ENCODE measurements at places on chromosomes 3 and 15.

- DNase-seq, result no peak
Measured at GRCh38 chr3:170636400-170636973, 50.6 kb upstream of the SLC7A14 start.

DNA sequence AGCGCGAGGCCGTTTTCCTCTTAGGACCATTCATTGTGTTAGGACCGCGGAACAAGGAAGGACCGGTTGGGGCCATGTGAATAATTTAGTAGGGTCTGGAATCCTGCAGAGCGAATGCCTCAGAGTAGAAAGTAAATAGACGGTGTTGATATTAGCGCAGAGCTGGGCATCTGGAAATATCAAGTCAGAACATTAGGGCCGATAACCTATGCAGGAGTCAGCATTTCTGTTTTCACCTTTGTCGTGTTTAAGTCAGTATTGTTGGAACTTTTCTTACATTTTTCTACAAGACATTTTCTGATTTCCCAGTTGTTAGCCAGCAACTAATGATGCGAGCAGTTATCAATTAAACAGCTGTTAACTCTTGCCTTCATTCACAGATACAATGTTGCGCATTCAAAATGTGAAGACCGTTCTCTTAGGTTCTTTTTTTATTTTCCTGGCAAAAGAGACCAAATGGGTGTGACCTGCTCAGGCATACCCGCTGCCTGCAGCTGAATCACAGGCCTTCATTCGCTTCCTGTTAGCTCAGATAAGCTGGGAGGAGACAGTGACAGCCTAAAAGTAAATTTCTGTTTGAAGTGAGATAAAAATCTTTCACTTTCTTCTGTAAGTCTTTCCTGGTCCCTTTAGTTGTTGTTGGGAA is 966 bp upstream of the PKM start:
- DNase-seq, result peak; percentile 52

- DNase-seq, result no peak
Measured at GRCh38 chr3:52396011-52396906, 48.6 kb downstream of the SEMA3G start.

GRCh38 chr15:39456582-39457330 is 124.1 kb upstream of the THBS1 start:
- no peak for DNase-seq

DNA sequence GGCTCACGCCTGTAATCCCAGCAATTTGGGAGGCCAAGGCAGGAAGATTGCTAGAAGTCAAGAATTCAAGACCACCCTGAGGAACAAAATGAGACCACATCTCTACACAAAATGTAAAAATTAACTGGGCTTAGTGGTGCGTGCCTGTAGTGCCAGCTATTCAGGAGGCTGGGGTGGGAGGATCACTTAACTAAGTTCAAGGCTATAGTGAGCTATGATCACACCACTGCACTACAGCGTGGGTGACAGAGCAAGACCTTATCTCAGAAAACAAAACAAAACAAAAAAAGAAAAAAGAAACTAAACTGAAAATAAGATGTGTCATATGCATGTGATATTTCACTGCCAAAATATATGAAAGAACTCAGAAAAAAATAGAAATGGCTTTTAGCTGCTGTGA is 243.3 kb upstream of the CCDC54 start:
- no peak for DNase-seq

DNA sequence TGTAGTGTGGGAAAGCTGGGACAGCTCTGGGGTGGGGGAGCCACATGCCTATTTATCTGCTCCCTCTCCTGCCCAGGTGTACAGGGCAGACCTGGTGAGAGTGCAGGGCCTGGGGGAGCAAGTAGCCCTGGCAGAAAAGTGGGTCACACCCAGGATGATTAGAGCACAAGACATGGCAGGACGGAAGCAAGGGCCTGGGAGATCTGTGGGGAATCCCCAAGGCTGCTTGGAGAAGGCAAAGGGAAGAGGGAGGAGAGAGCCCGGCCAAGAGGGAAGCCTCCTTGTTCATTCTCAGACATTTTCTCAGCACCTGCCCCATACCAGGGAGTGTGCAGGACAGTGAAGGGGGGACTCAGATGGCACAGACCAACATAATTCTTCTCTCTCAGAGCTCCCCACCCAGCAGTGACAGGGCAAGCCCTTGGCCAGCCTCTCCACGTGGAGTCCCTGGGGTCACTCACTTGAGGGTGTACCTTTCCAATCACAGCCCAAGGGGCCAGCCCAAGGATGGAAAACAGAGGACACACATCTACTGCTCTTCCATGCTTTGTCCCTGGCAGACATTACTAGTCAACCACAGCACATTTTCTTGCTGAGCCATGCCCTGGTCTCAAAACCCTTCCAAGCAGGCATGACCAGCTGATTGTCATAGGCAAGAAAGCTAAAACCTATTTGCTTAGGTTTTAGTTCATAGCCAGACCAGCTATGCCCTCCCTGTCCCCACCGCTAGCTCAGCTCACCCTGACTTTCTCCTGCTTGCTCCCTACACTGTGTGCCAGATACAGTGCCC is 4.9 kb upstream of the DUSP7 start:
- no peak for DNase-seq

DNA sequence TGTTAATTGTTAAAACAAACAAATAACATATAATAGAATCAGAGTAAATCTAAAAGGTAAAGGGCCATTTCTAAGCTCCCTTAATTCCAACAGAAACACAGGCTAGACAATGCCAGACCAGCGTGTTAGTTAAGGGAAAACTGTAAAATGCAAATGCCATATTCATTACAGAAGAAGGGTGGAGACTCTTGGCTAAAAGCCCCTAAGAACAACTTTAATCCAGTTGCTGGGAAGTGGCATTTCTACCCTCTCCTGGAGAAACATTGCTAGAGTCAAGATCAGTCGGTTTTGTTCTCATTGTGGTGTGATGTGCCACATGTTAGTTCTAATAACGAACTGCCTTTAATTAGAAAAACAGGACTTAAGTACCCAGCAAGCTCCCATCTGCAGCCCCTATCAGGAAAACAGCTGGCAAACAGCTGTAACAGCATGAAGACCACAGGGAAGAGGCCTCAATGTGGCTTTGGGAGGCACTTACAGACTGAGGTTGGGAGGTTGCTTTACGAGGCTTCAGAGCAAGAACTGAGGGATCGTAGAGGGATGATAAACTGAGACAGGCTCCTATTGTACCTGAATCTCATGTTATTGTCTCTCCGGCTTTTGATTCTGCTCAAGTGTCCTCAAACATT is 1134.8 kb downstream of the ROBO1 start:
- no peak for DNase-seq

DNA sequence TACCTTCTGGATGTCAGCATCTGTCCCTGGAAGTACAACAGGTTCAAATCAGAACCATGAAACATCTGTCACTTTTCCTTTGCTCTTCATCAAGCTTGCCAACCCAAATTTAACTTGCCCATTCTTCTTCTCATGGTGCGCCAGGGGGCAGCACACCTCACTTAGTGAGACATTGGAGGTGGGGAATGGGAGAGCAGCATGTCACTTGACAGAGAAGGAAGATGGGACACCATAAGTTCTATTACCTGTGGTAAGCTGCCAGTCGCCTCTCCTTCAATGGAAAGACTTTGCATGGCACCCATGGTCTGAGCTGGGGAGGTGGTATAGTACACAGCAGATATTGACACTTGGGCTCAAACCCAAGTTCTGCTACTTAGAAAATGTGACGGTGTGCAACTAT is 2.9 kb downstream of the SCN5A start:
- DNase-seq, result peak; percentile 85

- no peak for DNase-seq
Measured at GRCh38 chr3:184821034-184821433, 9.1 kb downstream of the VPS8 start.

- DNase-seq, result no peak
Measured at GRCh38 chr15:33852570-33852969, 115.7 kb upstream of the CHRM5 start.

DNA sequence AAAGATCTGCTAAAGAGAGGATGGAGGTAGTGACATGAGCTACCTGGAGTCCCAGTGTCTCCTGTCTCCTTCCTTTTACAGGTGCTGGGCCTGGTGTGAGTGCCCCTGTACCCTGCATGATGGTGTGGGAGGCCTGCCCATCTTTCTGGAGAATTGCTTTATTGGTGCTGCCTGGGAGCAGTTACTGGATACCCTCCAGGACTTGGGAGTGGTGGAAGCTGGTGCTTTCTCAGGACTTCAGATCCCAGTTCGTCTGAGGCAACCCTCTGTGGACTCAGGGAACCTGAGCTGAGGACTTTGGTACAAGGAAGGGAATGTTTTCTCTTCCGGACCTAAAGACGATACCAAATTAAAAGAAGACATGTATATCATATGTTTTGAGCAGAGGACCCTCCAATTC is 18.3 kb upstream of the NUDT16 start:
- DNase-seq, result no peak

DNA sequence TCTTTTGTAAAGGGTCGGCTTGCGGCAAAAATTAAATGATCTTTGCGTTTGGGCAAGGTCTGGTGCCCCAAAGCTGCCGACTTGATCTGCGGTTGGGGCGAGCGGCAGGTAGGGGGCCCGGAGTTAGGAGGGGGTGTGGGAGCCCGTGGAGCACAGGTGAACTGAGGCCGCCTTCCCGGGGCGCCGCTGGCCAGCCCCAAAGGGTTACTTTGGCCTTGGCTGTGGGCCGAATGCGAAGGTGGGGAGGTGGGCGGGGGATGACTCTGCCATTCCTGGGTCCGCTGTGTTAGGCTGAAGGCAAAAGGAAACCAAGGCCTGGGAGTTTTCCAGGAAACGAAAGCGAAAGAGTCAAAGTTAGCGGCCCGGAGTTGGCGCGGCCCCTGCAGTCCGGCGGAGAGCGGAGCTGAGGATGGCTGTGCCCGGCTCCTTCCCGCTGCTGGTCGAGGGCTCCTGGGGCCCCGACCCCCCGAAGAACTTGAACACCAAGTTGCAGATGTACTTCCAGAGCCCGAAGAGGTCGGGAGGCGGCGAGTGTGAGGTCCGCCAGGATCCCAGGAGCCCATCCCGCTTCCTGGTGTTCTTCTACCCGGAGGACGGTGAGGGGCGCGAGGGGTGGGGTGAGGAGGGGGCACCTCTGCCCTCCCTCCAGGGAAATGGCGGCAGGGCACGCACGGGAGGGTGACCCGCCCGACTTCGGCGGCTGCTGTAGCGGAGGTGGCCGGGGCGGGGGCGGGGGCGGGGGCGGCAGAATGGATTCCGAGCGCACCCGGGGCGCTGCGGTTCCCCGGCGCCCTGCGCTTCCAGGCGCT is at the start of gene PARP14:
Gene PARP14, plus strand, starts transcription at position 365 of the 809 bp plus-strand sequence. Its CDS starts 45 bp downstream, at position 410.
- peak; percentile 56 for DNase-seq

GRCh38 chr3:126649556-126650092 is 5.3 kb downstream of the TXNRD3 start:
- no peak for DNase-seq

DNA sequence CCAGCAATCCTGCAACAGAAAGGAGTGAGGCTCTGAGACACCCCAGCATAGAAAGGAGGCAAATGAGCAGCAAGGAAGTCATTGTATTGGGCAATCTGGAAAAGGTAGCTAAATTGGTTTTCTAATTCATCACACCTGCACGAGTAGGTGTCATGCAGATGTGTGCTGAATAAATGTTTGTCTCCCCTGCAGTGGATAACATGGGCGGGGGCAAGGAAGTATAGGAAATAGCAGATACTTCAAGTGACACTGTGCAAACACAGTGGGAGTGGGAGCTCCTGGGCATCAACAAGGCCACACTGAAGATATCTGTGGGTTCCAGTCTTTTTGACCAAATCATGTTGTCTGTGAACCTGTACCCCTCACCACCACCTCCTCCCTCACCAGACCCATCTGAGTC is 14.4 kb upstream of the HTR3E start:
- DNase-seq, result no peak

- DNase-seq, result no peak
Measured at GRCh38 chr3:57086201-57086600, 25.7 kb downstream of the SPATA12 start.

DNA sequence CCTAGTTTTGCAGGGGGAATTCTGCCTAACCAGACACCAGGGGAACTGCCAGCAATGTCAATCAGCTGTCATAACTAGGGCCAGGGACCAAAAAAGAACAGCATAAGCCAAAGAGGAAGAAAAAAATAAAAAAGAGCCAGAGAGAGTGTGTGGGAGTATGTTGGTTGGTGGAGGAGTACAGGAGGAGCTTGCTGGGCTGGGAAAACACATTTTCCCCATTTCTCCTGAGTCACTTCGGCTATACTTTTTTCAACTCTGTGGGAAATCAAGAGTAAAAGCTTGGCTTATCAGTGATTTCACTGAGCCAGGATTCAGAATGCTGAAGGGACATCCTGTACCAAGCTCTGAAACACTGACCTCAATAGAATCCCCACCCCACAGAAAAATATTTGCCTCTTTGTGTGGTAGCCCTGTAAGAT is 144.7 kb upstream of the DPH6 start:
- no peak for DNase-seq
